ENCODE measurements at places on chromosomes 2 and 18.

- no peaks in the 10 kb centered on the region for H3K36me3 ChIP-seq
- no peak overlapping the region for H3K4me3 ChIP-seq
- no peak for DNase-seq
- no peaks in the 10 kb centered on the region for H3K27me3 ChIP-seq
- H3K27ac ChIP-seq, result peak overlapping the region; percentile 74
These were observed 59.0 kb upstream of the ZNF532 start for GRCh38 chr18:58805467-58806187.

GRCh38 chr18:49621717-49622351 is 60.0 kb downstream of the LIPG start:
- H3K27me3 ChIP-seq, result peaks cover 4% of the 10 kb centered on the region
- no peak overlapping the region for H3K27ac ChIP-seq
- no peak for DNase-seq

DNA sequence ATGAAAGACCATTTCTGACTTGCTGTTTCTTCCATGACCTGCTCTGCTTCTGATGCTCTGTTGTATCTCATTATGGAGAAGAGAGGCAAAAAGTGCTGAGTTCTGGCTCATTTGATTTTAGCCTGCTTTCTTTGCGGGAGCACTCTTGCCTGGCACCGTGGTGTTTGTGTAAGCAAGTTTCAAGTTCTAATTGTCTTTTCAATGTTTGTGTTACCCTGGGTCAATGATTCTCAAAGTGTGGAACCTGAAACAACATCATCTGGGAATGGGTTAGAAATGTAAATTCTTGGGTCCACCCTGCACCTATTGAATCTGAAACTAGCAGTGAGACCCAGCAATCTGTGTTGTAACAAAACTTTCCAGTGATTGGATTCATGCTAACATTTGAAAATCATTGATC is 85.5 kb upstream of the STON1 start:
- H3K4me1 ChIP-seq, result peaks cover 30% of the 10 kb centered on the region
- no peaks in the 10 kb centered on the region for H3K36me3 ChIP-seq
- no peak overlapping the region for H3K27ac ChIP-seq
- no peaks in the 10 kb centered on the region for H3K27me3 ChIP-seq
- no peak overlapping the region for H3K4me3 ChIP-seq

DNA sequence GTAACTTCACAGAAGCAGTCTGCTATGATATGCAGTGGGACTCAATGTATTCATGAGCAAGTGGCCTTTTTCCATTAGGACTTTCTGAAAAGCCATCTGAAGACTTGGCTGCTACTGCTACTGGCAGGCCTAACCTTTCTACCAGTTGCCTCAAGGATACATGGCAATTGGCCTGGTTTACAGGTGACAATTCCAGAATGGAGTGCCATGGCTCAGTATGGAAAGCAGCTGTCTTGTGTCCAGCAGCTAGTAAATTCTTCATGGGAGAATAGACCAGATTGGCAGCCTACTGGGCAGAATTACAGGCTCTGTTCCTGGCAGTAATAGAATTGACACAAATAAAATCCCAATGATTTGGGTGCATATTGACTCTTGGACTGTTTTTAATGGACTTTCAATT is 12.6 kb upstream of the TMX3 start:
- no peak overlapping the region for H3K27ac ChIP-seq
- no peak overlapping the region for H3K4me3 ChIP-seq
- H3K27me3 ChIP-seq, result no peaks in the 10 kb centered on the region
- H3K36me3 ChIP-seq, result no peaks in the 10 kb centered on the region

GRCh38 chr2:100865816-100866460 is 46.0 kb downstream of the NPAS2 start:
- DNase-seq, result no peak
- H3K27ac ChIP-seq, result no peak overlapping the region

Data from mesothelial cell of epicardium (in vitro differentiated cells).